ENCODE measurements at places on chromosomes 7 and 10. TPM values are rescaled to one million over a fixed set of nuclear protein-coding genes. Genes with fewer than 3 reads are reported as not detected.

The PAPOLB gene
- total RNA-seq: not detected

The PNLIP gene
- total RNA-seq: not detected

The NKX1-2 gene
- total RNA-seq: not detected

The PCGF5 gene
- 57.6 TPM for total RNA-seq

The VSTM4 gene
- total RNA-seq: 2.9 TPM

The NXPH1 gene
- not detected for total RNA-seq

The ANKRD1 gene
- not detected for total RNA-seq

- DNase-seq: no peak
Measured at GRCh38 chr7:75711076-75711475, 27.7 kb downstream of the HIP1 start.

GRCh38 chr10:78351809-78352208, 318.1 kb downstream of the RPS24 start:
- DNase-seq: no peak

- DNase-seq: no peak
Measured at GRCh38 chr7:50687575-50688225, 95.0 kb downstream of the GRB10 start.

DNA sequence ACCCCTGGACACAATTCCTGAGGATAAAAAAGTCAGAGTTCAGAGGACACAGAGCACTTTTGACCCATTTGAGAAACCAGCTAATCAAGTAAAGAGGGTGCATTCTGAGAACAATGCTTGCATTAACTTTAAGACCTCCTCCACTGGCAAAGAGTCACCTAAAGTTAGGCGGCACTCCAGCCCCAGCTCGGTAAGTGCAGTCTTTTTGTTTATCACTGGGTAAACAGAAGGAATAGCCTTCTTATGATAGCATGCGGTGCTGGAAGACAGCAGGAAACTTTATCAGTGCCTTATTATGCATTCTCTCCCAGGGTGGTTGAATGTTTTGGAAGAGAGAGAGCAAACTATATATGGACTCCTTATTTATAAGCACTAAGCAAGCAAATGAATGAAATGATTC, 130.5 kb downstream of the CDK14 start:
- peak; percentile 56 for DNase-seq

GRCh38 chr7:152922318-152923081, 162.9 kb downstream of the ACTR3B start:
- no peak for DNase-seq

GRCh38 chr7:74051193-74051592, 23.2 kb downstream of the ELN start:
- no peak for DNase-seq

DNA sequence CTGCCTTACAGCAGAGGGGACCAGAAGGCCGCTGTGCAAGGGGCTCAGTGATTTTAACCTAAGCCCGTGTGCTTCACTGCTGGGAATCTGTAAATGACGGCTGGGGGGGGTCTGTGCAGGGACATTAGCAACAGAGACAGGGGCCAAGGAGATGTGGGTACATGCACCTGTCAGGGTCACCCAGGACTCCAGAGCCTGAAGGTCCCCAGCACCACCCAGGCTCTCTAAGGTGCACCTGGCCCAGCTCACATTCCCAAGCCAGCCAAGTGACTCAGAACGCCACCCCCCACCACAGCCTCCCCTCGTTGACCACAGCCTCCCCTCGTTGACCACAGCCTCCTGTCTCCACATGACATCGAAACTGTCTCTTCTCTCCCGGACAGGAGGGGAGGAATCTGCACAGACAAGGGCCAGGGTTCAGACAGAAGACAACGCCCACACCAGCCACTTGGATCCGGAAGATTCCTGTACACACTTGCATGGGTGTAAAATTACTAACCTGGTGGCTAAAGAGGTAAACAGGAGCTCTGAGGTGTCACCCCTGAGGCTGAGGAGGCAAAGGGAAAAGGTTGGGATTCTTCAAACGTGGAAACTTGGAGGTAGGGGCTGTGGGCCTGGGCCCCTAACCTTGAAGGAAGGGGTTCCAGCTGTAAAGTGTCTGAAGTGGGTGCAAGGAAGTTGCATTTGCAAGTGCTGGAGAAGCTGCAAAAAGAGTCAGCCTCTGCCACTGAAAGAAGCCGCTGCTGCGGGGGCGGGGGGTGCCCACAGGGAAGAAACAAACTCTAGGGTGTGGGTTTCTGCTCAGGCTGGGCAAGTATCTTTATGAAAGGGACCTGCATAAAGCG, 27.0 kb downstream of the CALML3 start:
- peak; percentile 67 for DNase-seq

DNA sequence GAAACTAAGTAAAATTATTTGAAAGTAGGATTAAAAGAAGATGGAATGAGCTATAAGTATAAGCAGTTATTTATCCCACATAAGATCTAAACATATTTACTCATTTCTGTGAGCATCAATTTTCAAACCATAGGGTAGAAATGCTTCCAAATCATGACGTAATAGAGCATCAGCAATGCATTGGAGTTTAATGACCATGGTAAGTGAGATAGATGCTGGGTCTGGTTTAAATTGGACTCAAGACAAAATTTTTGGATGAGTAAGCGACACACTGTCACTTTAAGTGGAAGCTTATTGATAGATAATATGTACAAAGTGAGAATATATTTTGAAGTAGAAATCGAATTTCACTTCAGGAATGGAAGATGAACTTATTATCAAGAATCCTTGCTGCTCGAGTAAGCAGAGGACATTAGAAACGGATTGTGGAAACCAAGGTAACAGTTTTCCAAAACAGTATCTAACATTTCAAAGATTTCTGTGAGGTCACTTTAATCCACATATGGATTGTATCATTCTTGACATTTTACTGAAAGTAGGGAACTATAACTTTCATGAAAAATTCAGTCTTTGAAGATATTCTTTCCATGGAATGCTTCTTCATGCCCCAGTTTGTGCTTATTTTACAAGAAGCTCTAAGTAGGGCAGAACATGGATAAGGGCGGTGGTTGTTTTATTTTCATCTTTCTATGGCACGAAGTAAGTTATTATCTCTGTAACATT, 85.8 kb downstream of the AGMO start:
- no peak for DNase-seq

DNA sequence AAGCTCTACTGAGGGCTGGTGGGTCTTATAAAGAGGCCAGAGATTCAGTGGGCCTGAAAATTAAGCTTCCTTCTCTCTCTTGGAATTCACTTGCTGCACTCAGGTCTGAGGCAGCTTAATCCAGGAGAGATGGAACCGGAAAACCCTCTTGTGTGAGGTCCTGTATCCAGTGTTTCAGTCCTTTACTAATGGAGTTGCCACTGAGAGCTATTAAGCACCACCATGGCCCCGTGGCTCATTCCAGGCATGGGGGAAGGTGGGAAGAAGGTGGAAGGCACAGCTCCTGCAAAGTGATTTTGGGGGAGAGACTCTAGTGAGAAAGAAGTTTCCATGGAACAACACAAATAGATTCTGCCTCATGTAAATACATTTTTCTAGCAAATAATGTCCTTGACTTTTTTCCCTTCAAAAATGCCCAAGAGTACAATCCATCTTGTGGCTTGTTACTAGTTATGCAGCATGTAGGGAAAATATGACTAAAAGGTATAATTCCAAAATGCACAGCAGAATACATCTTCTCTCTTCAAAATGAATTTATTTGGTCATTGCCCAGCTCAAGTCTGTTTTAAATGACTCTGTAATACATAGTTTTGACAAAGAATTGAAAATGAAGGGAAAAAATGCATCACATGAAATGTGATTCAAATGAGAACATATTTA, 46.7 kb upstream of the FOXI2 start:
- no peak for DNase-seq

DNA sequence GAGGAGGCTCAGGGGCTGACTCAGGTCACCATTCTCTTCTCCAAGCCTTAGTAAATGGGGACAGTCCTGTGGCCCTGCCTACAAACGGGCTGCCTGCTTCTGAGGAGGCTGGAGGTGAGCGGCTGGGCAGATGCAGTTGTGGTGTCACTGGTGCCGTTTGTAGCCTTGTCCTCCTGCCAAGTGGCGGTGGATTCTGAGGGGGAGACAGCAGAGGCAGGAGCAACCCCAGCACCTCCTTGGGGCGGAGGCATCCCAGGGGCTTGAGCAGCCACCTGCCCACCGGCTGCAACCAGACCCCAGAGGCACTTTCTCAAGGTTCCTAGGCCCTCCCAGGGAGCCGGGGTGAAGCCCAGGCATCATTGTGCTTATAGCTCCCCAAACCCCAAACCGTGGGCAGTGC, 112.5 kb downstream of the ZMIZ1 start:
- DNase-seq: no peak

- DNase-seq: no peak
Measured at GRCh38 chr10:16602104-16602775, 80.6 kb upstream of the C1QL3 start.

- no peak for DNase-seq
Measured at GRCh38 chr10:17410907-17411306, 43.5 kb downstream of the ST8SIA6 start.

- peak; percentile 51 for DNase-seq
Measured at GRCh38 chr7:19121977-19122588, 4.6 kb upstream of the TWIST1 start.

GRCh38 chr10:99908512-99908911, 101.2 kb downstream of the DNMBP start:
- no peak for DNase-seq

GRCh38 chr10:87706731-87707130, 47.1 kb downstream of the PAPSS2 start:
- no peak for DNase-seq

- DNase-seq: no peak
Measured at GRCh38 chr10:26216585-26217395, at the start of gene GAD2. Gene GAD2, plus strand, starts transcription at chr10:26216774. Its CDS starts 36 bp downstream, at chr10:26216810.

DNA sequence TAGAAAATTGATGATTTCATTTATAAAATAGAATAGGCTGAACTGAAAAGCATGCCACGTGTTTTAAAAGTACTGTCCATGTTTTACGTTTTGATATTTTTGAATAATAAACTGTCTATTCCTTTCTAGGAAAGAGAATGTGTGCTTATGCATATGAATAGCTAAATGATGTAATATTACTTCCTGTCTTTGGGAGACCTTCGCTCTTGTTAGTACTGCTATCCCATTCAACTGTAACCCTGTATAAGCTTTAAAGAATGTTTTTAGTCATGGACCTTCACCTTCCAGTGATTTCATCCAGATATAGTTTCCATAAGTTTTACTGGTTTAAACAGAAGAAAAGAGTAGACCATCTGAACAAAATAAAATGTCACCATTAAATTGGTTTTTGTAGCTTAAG, 274.4 kb upstream of the SEMA3A start:
- no peak for DNase-seq

DNA sequence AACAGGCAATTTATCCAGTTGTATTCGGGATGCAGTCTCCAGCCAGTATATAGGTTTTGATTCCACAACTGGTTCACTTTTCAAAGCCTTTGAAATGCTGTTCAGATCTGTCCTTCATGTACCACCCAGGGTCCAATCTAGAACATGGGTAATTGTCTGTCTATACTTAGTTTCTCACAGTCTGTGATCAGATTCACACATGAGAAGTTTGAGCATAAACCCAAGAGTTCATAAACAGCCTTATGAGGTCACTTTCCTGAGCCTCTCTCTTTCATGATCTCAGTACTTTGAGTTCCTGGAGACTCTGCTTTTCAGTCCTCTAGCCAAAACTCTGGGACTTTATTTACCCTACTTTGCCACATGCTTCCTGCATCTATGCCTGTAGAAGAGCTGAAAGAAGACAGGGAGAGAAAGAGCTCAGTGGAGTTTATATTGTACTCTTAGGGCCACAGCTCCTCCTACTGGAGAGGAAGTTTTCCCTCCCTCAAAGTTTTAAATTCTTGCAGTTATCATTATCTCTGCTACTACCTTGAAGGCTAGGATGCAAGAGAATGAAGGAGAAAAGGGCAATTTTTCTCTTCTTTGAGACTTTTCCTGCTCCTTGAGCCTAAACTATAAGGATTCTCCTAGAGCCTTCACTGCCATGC, 172.0 kb downstream of the ZEB1 start:
- peak; percentile 28 for DNase-seq

DNA sequence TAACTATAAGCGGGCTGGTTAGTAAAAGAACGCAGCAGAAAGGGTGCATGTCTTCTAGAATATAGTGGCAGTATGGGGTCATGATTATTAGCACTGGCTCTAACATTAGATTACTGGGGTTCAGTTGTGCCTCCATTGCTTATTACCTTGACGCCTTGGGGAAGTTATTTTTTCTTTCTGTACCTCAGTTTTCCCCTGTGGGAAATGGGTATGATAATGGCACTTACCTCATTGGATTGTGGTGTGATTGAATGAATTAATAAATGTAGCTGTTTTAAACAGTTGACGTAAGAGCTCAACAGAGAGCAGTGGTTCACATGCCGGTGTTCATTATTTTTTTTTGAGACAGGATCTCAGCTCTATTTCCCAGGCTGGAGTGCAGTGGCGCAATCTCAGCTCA, 116.5 kb downstream of the LRRC4 start:
- DNase-seq: no peak

DNA sequence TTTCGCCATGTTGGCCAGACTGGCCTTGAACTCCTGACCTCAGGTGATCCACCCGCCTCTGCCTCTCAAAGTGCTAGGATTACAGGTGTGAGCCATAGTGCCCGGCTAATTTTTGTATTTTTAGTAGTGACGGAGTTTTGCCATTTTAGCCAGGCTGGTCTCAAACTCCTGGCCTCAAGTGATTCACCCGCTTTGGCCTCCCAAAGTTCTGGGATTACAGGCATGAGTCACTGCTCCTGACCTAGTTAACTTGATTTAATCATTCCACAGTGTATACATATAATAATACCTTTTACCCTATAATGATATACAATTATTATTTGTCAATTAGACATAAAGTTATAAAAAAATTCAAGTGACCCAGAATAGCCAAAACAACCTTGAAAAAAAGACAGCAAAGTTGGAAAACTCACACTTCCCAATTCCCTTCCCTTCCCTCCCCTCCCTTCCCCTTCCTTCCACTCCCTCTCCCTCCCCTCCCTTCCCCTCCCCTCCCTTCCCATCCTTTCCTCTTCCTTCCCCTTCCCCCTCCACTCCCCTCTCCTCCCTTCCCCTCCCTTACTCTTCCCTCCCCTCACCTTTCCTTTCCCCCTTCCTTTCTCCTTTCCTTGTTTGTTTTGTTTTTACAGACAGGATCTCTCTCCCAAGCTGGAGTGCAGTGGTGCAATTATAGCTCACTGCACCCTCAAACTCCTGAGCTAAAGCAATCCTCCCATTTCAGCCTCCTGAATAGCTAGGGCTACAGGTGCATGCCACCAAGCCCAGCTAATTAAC, 14.8 kb upstream of the ZMIZ2 start:
- no peak for DNase-seq

GRCh38 chr7:127158659-127159058, 94.1 kb downstream of the GRM8 start:
- no peak for DNase-seq

DNA sequence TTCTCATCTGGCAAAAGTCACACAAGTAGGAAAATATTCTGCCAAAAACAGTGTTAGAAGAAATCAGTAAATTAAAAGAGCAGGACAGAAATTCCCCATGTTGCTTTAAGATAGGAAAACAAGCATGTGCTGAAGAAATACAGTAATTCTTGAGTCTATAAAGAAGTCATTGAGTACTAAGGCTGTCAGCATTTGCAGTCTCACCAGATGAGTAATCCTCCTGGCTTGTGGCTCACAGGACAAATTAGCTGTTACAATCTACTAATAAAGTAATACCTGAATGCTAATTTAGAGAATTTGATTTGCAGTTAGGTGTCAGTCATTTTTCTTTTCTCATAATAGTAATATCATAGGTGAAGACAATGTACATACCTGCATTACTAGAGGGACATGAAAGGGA, 1158.9 kb upstream of the CELF2 start:
- peak; percentile 12 for DNase-seq

All from stomach (tissue), 19 donors.